RPMI7951 (cell line): ENCODE measurements at places on chromosomes 4 and X. TPM values are rescaled to one million over a fixed set of nuclear protein-coding genes. Genes with fewer than 3 reads are reported as not detected.

DNA sequence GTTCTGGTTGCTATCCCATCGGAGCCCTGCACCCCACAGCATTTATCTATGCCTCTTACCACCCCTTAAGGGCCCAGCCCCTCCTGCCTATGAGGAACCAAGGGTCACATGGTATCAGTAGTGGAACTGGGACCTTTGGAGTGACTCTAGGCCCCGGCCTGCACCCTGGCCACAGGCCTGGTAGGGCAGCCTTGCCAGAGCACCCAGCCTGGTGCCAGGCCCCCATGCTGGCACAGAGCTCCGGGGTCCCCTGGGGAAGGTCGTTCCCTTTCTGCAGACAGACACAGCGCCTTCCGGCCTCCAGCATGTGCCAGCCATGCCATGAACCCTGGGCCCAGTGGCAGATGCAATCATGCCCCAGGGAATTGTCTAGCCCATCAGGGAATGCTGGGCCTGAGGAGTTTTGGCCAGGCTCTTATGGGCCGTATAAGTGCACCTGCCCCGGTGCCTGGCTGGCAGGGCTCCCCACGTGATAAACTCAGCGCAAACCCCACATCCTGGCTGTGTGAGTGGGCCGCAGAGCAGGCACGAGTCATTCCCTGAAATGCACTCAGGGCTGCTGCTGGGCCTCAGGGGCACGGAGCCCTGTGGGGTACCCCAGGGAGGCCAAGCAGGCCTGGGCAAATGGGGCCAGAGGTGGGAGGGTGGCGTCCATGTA lies 19.8 kb upstream of the ADD1 start:
- no peak for DNase-seq

DNA sequence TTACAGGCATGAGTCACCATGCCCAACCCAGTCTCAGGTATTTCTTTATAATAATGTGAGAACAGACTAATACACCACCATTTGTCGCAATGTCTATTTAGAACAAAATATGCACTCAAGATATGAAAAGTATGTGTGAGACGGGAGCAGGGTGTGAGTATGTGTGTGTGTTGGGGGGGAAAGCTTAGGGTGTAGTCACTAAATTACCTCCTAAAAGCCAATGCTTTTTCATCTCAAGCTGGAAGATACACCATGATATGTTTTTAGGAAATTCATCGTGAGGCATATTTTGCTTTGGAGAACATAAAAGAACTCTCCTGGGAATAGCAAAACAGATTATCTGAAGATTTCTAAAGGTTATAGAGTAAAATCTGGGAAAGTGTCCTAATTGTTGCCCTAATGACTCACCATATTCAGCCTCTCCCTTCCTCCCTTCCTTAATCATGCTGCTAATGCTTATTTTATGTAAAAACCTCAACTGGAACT lies 262.7 kb downstream of the PDHA2 start:
- DNase-seq: no peak

GRCh38 chr4:95004912-95005311 lies 247.2 kb downstream of the BMPR1B start:
- DNase-seq: no peak

- DNase-seq: peak; percentile 26
Observed at GRCh38 chr4:186728631-186729271, 5.1 kb upstream of the FAT1 start.

GRCh38 chrX:15529165-15529564 lies 28.6 kb downstream of the BMX start:
- DNase-seq: no peak

- no peak for DNase-seq
Observed at GRCh38 chr4:172845281-172845680, 323.3 kb upstream of the GALNT7 start.

DNA sequence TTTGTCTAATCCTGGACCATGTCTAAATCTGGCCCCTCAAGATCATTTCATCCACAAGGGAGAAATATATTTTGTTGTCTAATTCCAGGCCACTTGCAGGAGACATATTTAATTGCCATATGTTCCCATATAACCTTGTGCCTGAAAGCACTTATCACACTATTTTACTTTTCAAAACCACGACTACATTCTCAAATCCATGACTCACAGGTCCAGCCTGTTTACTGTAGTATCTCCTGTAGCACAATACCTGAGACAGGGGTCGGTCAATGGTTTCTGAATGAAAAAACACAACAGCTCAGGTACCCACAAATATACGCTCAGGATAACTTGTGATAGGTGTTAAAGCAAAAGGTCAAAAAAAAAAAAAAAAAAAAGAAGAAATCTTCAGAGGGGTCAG lies 60.9 kb downstream of the SEC24D start:
- DNase-seq: no peak

- no peak for DNase-seq
Observed at GRCh38 chrX:44507292-44507691, 35.4 kb downstream of the FUNDC1 start.

- DNase-seq: no peak
Observed at GRCh38 chr4:96455045-96455720, 615.3 kb downstream of the PDHA2 start.

- DNase-seq: peak; percentile 62
Observed at GRCh38 chr4:98601708-98602107, 56.7 kb downstream of the TSPAN5 start.

GRCh38 chrX:21616386-21616785 lies 41.7 kb downstream of the KLHL34 start:
- no peak for DNase-seq

- no peak for DNase-seq
Observed at GRCh38 chrX:140064993-140065392, 99.7 kb upstream of the CXorf66 start.

DAPP1 gene
- not detected in 2 replicates for total RNA-seq

CPZ gene
- total RNA-seq: 4.0 and 7.1 TPM in 2 replicates

EMCN gene
- total RNA-seq: 0.59 TPM in 1 of 2 replicates, not detected in the other

PPP4R3C gene
- 0.10 TPM in 1 of 2 replicates, not detected in the other for total RNA-seq
